ENCODE measurements at places on chromosomes 2 and 18.

GRCh38 chr2:232367016-232367415, 11.5 kb upstream of the ALPP start:
- no peak for DNase-seq

GRCh38 chr2:177758591-177759371, 313.8 kb downstream of the PDE11A start:
- no peak for DNase-seq

GRCh38 chr2:67486041-67486796, 89.1 kb downstream of the ETAA1 start:
- DNase-seq, result no peak

- no peak for DNase-seq
Measured at GRCh38 chr18:64539847-64540246, 391.0 kb upstream of the LINC00305 start.

DNA sequence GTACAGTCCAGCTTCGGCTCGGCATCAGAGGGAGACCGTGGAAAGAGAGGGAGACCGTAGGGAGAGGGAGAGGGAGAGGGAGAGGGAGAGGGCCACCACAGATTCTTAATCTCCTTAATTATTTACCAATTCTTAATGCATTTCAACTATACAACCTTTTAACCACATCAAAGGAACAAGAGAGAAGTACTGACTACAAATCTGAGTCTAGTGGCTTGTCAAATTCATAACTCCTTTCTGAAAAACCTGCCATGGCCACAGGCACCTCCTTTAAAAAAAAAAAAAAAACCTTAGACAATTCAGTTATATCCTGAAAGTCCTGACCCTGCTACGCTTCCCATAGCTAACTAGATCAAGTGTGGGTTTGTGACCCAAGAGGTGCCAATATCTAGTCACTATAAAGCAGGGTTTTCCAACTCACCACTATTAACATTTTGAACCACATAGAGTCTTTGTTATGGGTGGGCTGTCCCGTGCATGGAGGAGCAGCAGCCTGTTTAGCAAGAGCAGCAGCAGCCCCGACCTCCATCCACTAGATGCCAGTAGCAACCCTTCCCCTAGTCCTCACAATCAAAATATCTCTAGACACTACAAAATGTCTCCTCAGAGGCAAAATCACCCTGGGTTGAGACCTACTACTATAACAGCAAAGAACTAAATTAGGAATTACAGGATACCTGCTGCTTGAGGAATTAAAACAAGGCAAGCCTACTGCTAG, 6.8 kb downstream of the ESCO1 start:
- DNase-seq, result no peak

Data from KG1 (cell line).